ENCODE measurements at places on chromosomes 6 and 20.

DNA sequence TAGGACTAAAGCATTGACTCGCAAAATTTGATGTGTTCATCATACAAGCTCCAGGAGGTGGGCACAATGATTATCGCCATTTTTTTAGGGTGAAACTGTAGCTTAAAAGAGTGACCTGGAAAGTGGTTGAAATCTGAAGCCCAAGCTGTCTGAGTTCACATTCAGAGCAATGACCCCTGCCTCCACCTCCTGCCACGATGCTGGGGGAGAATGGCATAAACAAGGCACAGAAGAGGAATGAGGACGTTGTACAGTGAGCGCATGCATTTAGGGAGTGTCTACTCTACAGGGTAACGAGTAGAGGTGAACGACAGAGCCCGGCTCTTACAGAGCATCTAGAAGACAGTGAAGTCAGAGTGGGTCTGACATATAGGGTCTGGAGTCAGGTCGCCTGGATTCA, 37.2 kb downstream of the CNKSR3 start:
- no peak for DNase-seq

DNA sequence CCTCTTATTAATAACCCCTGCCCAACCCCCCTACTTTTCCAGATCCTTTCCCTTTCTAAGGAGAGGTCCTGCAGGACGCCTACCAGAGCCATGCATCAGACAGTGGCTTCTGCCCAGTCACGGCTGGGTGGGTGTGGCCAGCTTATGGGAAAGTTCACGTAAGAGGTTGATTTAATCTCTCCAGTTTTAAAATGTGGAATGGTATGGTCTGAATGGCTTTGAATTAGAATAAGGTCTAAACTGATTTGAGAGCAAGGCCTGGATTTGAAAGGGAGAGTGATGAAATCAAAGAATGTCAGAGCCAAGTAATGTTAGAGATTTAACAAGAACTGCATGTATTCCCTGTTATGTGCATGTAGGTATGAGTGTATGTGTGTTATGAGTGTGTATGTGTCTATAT, 275.7 kb downstream of the PAX1 start:
- no peak for DNase-seq

DNA sequence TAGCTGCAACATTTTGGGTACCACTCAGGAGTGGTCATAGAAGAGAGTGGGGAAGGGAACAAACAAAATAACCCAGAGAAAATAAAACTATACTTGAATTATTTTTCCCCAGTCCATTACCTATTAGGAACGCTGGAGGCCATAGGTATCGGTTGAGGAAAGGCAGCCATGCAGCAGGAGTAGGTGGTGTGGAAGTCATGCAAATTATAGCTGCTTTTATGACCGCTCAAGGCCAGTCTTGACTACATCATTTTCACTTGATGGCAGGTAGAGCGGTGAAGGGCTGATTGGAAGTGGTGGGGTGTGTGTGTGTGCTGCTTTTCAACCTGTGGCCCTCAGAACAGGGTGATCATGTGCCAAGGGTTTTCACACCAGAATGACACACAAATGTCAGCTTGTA, 36.5 kb upstream of the KIF13A start:
- no peak for DNase-seq

- DNase-seq, result no peak
These were observed 137.5 kb upstream of the BACH2 start for GRCh38 chr6:90434094-90434493.

GRCh38 chr20:50711113-50711825, 19.9 kb upstream of the RIPOR3 start:
- DNase-seq, result no peak

DNA sequence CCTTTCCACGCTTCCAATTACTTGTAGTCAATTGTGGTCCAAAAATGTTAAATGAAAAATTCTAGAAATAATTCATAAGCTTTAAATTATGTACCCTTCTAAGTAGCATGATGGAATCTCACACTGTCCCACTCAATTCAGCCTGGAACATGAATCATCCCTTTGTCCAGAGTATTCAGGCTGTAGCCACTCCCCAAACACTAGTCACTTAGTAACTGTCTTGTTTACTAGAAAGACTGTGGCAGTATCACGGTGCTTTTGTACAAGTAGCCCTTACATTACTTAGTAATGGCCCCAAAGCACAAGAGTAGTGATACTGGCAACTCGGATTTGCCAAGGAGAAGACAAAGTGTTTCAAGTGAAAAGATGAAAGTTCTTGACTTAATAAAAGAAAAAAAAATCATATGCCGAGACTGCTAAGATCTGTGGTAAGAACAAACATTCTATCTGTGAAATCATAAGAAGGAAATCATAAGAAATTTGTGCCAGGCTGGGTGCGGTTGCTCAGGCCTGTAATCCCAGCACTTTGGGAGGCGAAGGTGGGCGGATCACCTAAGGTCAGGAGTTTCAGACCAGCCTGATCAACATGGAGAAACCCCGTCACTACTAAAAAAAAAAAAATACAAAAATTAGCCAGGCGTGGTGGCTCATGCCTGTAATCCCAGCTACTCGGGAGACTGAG, 168.5 kb upstream of the SIM1 start:
- DNase-seq, result no peak

DNA sequence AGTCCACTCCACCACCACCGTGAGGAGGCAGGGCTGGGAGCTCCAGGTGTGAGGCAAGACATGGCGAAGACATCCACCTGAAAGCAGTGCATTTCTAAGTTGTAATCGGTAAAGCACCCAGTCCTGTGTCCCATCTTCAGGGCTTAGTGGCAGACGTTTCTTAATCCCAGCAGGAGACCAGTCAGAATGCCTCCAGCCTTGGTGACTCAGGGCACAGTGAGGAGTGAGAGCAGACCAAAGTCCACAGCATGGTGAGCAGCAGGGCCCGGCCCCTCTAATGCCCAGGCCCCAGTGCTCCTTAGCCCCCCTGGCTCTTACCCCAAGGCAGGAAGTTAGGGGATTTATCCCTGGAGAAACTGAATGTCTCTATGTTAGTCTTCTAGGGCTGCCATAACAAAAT, 183.9 kb downstream of the SYNDIG1 start:
- DNase-seq, result no peak

GRCh38 chr6:127824061-127824460, 76.8 kb downstream of the THEMIS start:
- no peak for DNase-seq

DNA sequence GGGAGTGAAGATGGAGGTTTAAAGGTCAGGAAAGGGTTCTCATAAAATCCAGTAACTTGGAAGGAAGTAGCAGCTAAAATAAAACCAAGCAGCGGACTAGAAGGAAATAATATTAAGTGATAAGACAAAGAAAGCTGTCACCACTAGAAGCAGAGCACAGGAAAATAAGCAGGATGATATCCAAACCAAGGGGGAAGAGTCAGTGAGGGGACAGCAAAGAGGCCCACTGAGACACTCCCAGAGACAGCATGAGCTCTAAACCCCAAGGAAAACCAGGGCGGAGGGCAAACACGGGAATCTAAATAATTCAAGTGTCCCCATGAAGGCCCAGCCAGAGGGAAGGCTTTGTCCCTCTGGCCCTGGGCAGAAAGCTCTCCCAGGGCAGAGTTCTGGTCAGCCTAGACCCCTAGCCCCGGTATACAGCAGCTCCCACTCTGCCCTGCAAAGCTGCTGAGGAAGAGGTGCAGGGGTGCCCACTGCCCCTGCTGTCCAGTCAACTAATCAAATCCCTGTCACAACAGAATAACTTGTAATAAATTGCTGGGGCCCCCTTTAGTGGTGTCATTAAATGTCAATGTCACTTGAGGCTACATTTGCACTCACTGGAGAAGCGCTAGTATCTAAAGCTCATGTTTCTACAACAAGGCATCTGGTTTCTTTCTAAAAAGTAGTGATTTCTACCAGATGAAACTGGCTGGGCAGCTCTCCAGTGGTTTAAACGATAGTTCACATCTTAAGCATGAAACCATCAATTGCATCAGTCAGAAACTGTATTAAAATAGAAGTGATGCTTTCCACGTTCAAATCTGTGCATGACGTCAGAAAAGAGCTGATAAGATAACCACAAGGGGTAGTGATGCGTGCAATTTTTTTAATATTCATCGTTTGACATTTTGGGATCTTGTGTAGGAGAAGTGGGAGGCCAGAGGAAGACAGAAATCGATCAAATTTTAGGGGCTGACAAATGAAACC, 13.6 kb downstream of the PDE10A start:
- DNase-seq, result no peak

GRCh38 chr6:143337201-143337949, 113.1 kb downstream of the ADAT2 start:
- DNase-seq, result no peak

- DNase-seq, result no peak
These were observed 24.4 kb upstream of the ARID1B start for GRCh38 chr6:156752666-156753301.

GRCh38 chr20:7195704-7196103, 428.2 kb downstream of the BMP2 start:
- DNase-seq, result no peak

Data from SIG-M5 (cell line).